Cortex of kidney (tissue), 1 donor: ENCODE measurements at places on chromosomes 11 and 22.

DNA sequence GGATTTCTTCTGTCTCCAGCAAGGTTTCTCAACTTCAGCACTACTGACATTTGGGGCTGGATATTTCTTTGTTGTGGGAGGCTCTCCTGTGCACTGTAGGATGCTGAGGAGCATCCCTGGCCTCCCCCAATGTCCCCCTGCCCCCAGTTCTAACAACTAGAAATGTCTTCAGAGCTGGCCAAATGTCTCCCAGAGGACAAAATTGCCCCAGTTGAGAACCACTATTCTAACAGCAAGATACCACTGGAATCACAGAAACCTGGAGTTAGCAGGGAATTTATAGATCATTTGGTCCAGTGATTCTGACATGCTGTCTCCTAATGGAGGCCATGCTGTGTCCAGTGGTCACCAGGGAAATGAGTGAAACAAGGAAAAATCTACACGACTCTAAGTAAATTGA is 32.2 kb upstream of the DMC1 start:
- DNase-seq, result no peak

DNA sequence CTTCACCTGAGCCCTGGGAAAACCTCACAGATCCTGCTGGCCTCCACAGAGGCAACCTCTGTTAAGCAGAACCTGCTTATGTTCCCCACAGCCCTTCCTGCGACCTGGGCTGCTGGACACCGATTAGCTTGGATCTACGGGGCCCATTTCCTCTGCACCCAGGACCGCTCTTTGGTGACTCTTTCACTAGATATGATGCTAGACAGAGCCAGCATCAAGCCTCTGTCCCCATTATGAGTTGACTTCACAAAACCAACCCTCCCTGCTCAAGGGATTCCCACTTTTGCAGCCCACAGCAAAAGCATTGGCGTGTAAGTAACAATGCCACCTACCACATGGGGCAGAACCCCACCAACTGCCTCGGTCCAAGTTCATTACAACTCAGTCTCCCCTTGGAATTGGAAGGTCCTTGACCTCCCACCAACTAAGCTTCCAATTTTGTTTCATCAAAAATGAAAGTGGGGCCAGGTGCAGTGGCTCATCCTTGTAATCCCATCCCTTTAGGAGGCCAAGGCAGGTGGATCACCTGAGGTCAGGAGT is 15.2 kb upstream of the TMPRSS4 start:
- DNase-seq, result no peak

DNA sequence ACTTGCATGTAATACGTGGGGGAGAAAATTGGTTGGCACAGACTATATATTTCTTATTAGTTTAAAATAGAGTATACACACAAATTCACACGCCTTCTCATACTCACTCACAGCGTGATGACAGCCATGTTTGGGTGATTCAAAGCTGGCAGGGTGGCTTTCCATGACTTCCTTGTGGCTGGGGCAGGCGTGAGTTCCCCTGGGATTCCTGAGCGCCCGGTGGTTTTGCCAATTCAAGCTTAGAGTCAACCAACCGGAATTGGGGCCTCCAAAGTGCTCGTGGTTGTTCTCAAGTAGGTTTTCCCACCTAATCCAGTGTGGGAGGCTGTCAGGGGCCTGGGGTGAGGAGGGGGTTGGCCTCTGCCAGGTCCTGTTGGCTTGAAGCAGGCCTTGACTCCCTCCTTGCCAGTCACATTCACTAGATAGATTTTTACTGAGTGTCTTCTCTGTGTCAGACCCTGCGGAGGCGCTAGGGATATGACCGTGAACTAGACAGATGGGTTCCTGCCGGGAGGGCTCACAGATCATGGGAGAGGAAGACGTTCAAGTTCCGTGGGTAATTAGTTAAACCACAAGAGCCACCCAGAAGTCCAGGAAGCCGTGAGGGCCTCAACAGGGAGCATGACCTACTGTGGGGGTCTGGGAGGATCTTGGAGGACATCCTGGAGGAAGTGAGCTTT is 11.5 kb downstream of the PKNOX2 start:
- DNase-seq, result no peak

DNA sequence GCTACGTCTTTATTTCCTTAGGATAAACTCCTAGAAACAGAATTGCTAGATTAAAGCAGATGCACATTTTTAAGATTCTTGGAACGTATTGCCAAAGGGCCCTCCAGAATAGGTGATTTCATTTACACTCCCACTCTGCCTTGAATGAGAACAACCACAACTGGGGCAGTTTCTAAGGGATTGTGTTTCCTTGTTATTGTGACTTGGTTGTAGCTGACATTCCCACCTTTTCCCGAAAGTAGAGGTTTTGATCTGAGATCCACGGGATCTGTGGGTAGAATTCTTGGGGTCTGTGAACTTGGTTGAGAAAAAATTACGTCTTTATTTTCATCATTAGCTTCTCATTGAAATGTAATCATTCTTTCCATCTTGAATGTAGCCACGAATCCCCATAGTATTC is 21.5 kb downstream of the LRRC32 start:
- DNase-seq, result no peak

DNA sequence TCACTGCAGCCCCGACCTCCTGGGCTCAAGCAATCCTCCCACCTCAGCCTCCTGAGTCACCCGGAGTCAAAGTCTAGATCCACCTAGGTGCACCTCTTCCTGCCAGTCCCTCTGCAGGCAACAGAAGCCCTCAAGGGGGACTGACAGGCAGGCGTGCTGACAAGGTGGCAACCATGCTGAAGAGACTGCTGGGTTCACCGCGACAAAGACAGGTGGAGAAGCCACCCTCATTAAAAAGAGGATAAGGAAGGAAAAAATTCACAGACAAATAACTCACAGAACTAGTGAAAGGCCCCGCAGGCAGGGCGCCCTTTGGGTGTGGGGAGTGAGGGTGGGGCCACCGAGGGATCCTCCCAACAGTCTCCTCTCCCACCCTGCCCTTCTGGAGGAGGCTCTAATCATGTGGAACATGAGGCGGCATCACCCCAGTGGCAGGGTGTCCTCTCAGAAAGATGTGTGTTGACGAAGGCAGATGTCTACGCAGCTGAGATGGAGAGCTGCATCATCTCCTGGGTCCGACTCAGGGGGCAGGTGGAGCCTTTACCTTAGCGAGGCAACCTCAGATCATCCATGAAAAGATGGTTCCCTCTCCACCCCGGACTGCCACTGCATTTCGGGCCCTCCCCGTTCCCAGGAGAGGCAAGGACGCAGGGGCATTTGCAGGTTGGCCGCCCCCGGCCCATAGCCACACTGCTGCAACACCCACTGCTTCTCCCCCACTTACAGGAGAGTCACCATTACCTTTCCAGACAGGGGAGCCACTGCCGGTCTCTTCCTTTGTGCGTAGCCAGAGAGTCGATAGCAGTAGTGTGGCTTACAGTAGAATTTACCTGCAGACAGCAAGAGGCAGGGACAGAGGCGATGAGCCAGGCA is 91.2 kb upstream of the BID start:
- DNase-seq, result no peak

- DNase-seq, result no peak
Observed at GRCh38 chr11:27108809-27109208, 68.2 kb downstream of the BBOX1 start.
